ENCODE measurements at places on chromosomes 2 and 18.

DNA sequence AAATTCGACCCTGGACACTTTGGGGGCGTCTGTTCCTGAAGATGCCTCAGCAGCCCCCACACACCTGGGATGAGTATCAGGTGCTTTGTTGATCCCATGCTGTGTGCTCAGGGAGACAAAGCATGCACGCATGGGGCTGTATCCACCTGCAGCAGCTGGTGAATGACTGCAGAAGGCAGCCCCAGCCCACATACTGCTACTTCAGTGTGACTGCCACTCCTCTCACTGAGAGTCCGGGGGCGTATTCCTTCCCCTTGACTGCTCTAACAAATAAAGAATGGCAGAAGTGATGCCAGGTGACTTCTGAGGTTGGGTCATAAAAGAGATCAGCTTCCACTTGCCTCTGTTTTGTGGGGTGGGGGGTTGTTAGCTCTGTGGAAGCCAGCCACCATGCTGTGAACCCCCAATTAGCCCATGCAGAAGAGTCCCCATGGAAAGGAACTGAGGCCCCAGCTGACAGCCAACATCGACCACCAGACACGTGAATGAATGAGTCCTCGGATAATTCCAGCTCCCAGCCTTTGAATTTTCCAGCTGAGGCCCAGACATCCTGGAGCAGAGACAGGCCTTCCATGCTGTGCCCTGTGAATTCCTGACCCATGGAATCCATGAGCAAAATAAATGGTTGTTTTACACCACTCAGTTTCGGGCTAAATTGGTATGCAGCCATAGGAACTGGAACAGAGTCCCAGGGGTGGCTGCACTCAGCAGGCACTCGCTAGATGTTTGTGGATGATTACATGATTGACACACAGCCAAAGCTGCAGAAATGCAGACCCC, 289.3 kb downstream of the CELF4 start:
- DNase-seq, result no peak

GRCh38 chr2:152227969-152228592, 52.5 kb upstream of the STAM2 start:
- no peak for DNase-seq

- DNase-seq, result no peak
Measured at GRCh38 chr2:176582990-176583481, 313.8 kb downstream of the MTX2 start.

GRCh38 chr18:52343138-52343537, 3.1 kb downstream of the DCC start:
- no peak for DNase-seq

- no peak for DNase-seq
Measured at GRCh38 chr18:6934859-6935258, 182.7 kb downstream of the LAMA1 start.

DNA sequence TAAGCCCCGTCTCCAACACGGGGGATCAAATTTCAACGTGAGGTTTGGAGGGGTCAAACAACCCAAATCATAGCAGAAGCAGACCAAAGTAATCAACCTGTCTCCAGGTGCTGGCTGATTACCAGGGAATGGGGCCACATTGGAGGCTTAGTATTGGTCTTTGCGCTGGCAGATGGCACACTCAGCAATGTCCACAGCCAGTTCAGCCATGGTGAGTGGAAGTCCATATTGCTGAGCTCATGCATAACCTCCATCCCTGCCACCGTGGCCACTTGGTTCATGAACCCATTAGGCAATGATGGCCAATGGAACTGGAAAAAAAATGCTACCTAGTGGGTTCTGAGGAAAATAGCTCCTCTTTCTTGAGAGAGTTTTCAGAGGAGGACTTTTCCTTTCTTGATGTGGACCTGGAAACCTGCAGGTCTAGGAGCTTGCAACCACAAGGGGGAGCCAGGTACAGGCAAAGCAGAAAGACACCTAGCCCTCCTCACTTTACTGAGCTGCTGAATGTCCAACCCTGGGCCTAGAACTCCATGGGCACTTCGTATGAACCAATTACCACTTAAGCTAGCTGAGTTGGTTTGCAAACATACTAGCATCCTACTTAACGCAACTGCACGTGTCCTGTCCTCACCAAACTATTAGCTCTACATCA, 128.0 kb upstream of the GYPC start:
- DNase-seq, result peak; percentile 19

- DNase-seq, result no peak
Measured at GRCh38 chr2:160868891-160869290, 291.3 kb upstream of the TANK start.

DNA sequence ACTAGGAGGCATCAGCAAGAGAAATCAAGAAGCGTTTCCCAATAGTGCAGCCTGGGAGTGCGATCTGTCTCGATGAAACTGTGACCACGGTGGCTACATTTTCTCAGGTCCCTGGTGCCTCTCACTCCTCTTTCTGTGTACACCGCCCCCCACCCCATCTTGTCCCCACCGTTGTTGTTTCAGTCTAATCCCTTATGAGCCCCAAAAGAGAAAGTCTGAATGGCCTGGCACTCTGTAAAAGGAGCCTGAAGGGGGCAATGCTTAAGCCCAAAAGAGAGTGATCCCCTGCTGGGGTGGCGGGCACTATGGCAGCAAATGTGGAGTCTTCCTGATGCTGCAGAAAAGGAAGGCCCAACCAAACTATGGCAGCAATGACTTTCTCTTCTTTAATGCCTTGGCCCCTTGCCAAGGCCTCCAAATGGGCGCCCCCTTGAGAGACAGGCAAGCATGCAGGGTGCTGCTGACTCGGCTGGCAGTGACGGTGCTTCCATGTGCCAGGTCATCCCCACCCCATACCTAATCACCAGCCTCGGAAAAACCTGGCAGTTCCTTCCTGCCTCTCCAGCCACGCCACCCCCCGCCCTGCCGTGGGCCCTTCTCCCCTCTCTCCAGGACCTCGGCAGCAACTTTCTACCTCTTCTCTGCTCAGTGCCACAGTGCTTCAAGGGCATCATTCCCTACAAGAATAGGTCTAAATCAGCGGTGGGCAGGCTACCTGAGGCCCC, 123.0 kb downstream of the CYP26B1 start:
- DNase-seq, result no peak

GRCh38 chr2:172836347-172836821, 100.7 kb downstream of the RAPGEF4 start:
- peak; percentile 66 for DNase-seq

DNA sequence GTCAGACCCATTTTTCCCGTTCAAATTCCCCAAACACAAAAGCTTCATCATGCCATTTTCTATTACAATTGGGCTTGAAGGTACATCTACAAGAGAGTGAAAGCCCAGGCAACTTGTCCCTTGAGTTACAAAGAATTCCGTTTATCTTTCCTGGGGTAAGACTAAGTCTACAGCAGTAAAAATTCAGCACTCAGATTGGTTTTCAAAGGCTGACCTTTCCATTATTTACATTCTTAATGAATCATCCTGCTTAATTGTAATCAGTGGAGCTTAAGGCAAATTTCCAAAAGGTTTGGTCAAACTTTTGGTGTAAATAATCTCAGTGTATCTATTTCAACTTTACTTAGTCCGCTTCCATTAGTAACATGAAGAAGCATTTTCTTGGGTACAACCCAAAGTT, 33.4 kb upstream of the ST3GAL5 start:
- DNase-seq, result no peak

DNA sequence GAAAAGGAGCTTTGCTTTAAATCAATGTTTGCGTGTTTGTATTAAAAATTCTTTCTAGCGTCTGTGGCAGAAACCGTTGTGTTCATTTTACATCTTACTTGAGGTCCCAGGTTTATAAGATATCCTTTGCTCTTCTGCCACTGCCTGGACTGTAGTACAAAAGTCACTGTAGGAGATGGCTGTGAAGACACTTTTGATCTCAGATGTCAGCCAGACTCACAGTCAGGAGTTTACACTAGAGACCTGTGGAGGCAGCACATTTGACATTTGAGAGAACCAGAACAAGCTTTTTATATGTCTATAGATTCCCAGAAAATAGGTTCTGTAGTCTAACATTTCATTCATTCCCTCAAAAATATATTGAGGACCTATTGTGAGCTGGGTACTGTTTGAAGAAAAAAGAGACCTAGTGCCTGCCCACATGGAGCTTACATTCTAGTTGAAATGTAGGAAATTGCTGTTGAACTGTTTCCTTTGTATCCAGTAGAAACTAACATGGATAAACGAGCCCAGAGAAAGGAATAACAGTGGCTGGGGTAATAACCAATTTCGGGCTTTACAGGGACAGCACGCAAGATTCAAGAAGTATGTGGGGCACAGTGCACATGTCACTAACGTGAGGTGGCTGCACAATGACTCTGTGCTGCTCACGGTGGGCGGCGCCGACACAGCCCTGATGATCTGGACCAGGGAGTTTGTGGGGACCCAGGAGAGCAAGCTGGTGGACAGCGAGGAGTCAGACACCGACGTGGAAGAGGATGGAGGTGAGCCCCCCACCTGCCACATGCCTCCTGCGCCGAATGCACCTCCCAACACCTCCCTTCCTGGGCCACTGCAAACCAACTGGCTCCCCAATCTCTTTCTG, 122.3 kb downstream of the RTN4 start:
- no peak for DNase-seq

- no peak for DNase-seq
Measured at GRCh38 chr2:8858264-8858663, 20.9 kb upstream of the KIDINS220 start.

DNA sequence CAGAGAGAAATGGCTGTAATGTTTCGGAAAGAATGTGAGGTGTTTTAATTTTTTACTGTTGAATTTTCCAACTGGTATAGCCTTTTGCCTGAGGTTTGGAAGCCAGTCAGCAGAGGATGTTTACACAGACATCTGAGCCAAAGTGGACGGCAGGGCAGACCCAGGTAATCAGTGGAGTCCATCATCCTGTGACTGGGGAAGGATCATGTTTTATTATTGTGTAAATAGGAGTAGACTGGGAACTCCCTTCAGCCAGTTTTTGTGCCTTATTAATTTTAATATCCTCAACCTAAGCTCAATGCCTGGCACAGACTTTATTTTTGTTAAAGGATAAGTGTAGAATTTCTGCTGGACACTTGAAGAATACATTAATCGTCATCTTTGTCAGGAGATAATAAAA, 142.0 kb upstream of the GAREM1 start:
- peak; percentile 64 for DNase-seq

GRCh38 chr2:149363958-149364357, 33.6 kb downstream of the LYPD6 start:
- no peak for DNase-seq

DNA sequence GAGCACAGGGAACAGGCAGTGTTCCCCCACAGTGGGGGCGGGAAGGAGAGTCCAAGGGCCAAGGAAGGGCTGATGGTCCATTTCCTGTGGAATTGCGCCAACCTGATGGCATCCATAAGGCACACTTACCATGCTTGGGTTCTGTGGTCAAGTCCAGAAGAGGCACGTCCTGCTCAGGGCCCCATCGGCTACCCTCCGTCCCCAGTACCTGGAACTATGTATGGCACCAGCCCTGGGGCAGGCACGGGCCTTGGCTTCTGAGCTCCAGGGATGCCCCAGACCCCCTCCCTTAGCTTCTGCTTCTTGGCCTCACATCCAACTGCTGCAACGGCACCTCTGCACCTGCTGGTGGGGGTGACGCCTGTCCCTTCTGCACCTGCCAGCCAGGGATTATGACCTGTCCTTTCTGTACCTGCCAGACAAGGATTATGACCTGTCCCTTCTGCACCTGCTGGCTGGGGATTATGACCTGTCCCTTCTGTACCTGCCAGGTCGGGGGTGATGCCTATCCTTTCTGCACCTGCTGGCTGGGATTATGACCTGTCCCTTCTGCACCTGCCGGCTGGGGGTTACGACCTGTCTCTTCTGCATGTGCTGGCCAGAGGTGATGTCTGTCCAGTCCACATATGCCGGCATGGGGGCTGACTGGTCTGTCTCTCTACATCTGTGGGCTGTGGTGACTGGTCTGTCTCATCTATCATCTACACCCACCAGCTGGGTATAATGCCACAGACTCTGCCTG, 45.4 kb upstream of the SNTG2 start:
- peak; percentile 45 for DNase-seq

DNA sequence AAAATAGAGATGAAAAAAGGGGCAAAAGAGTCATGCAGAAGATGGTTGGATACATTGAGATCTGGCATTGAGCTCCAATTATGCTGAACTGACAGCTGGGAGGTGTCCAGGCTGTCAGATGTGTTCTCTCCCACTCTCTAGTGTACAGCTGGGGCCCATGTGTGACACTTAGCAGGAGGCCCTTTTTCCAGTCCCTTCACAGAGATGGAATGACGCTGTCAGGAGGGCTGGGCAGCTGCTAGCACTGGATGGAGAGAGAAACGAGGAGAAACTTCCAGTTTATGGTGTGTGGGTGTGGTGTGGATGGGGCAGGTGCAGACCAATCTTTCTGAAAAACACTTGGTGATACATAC, 437.7 kb upstream of the HS6ST1 start:
- no peak for DNase-seq

- no peak for DNase-seq
Measured at GRCh38 chr2:225894236-225894980, 494.9 kb downstream of the NYAP2 start.

- DNase-seq, result peak; percentile 46
Measured at GRCh38 chr2:164335947-164336346, 285.3 kb downstream of the GRB14 start.

DNA sequence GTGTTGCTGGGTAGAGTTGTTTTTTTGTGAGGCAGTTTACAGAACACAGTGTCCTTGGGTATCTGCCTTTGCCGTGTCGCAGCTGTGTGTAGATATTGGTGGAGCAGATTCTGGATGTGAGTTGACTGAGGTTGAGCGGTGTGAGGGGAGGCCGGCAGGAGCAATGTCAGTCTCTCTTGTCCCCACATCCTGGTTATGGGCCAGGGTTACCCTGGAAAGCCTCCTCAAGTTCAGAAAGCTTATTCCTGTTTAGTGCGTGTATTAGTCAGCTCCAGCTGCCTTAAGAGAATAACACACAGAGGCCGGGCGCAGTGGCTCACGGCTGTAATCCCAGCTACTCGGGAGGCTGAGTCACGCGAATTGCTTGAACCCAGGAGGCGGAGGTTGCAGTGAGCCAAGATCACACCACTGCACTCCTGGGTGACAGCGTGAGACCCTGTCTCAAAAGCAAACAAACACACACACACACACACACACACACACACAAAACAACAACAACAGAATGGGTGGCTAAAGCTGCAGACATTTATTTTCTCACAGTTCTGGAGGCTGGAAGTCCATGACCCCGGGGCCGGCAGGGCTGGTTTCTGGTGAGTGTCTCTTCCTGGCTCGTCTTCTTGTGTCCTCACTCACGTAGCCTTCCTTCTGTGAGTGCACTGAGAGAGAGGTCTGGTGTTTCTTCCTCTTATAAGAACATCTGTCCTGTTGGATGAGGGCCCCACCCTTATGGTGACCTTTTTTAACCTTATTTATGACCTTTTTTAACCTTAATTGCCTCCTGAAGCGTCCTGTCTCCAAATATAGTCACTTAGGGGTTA, 5.1 kb downstream of the NCK2 start:
- no peak for DNase-seq

GRCh38 chr2:175478096-175478768, 296.7 kb upstream of the ATP5MC3 start:
- no peak for DNase-seq

GRCh38 chr2:175234153-175234552, 52.6 kb upstream of the ATP5MC3 start:
- DNase-seq, result no peak

DNA sequence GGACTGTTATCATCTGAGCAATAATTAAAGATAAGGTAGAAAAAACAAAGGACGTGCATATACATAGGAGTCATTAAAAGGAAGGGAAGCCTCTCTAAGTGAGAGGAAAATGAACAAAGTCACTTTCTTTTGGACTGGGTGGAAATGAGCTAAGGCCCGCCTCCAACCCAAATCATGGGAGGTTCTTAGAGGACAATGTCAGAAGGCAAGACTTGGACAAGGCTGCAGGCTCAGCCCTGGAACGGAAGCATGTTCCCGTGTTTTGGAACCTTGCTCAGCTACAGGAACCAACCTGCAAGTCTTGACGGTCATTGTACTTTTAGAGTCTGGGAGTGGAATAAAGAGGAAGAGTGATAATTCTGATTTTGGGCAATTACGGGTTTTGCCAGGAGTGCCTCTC, 59.4 kb upstream of the EPB41L3 start:
- no peak for DNase-seq
